CD4-positive, alpha-beta T cell treated with Interleukin-2 at 100 ng/mL for 4 hours (primary cell): ENCODE measurements at places on chromosomes 1 and 21.

GRCh38 chr1:26218906-26219494 is 15.0 kb upstream of the CEP85 start:
- DNase-seq: no peak

- no peak for DNase-seq
Measured at GRCh38 chr1:200877010-200877409, 4.2 kb downstream of the GPR25 start.

- no peak for DNase-seq
Measured at GRCh38 chr1:64934878-64935275, 31.5 kb downstream of the JAK1 start.

- DNase-seq: no peak
Measured at GRCh38 chr1:91647061-91647460, 146.4 kb downstream of the CDC7 start.

GRCh38 chr1:85047472-85048295 is 616 bp downstream of the MCOLN3 start:
- DNase-seq: no peak

- no peak for DNase-seq
Measured at GRCh38 chr21:15050568-15051377, 14.0 kb downstream of the NRIP1 start.

GRCh38 chr1:185644531-185644930 is 89.7 kb upstream of the HMCN1 start:
- DNase-seq: peak; percentile 19

DNA sequence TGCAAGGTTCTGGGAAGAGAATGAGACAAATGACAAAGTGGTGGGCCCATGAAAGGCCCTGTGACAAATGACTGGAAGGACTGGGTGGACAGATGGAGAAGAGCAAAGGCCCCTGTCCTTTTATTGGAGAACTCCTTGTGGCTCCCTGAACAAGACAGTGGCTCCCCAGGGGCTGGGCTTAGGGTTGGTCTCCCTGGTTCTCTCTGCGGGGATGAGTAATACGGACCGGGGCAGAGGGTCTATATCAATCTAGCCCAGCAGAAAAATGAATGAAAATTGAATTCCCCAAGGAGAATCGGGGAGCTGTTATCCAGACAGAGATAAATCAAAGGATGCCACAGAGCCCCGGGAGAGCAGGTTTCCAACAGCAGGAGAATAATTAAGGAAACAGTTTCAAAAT is 5.2 kb upstream of the LHX4 start:
- no peak for DNase-seq

GRCh38 chr1:24193046-24193445 is 6.0 kb upstream of the IFNLR1 start:
- no peak for DNase-seq

GRCh38 chr1:75135573-75136194 is 1.5 kb downstream of the LHX8 start:
- no peak for DNase-seq

DNA sequence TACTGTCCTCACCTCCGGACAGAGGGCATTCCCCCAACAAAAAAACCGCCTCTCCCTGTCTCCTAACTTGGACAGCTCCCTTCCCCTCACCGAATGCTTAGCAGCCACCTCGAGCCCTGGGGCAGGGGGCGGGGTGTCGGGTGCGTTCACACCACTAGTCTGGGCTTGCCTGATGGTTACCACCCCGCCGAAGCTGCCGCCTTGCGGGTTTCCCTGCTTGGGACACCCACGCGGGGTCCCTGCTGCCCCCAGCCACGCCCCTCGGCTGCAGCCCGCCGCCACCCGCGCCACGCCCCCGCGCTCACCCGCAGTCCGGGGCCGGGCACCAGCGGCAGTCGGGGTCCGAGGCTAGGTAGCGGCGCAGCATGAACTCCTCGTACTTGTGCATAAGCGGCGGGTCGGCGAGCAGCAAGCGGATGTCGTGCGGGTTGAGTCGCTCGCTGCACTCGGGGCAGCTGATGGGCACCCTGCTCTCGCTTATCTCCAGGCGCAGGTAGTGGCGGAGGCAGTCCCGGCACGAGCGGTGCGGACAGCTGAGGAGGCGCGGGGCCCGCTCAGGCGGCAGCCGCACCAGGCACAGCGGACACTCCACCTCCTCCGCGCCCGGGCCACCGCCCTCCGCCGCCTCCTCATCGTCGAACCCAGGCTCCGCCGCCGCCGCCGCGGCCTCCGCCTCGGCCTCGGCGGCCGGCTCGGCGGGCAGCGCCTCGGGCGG is 706 bp downstream of the RNF19B start:
- peak; percentile 50 for DNase-seq

GRCh38 chr1:107806902-107807301 is 158.1 kb downstream of the VAV3 start:
- DNase-seq: no peak

GRCh38 chr21:44518686-44519085 is 21.3 kb downstream of the KRTAP10-1 start:
- no peak for DNase-seq

GRCh38 chr1:234324821-234325220 is 48.4 kb upstream of the COA6 start:
- DNase-seq: no peak

- no peak for DNase-seq
Measured at GRCh38 chr1:211210052-211210451, 49.1 kb upstream of the RCOR3 start.

DNA sequence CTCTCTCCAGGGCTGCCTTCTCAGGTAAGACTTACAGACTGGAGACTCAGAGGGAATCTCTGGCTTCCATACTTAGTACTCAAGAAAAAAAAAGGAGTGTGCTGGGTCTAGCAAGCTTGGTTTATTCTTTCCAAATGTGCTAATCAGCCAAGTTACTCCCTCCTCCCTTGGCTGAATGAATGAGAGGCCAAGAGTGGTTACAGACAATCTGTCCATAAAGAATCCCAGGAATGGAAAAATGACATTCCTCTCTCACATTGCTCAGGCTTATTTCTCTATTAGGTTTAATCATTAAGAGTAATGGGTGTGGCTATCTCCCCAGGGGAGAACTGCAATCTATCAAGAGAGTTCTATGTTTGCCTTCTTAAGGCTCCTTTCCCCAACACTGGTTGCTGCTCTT is 547.3 kb upstream of the PLXNA2 start:
- DNase-seq: no peak

- no peak for DNase-seq
Measured at GRCh38 chr1:37068260-37068659, 33.9 kb upstream of the GRIK3 start.

DNA sequence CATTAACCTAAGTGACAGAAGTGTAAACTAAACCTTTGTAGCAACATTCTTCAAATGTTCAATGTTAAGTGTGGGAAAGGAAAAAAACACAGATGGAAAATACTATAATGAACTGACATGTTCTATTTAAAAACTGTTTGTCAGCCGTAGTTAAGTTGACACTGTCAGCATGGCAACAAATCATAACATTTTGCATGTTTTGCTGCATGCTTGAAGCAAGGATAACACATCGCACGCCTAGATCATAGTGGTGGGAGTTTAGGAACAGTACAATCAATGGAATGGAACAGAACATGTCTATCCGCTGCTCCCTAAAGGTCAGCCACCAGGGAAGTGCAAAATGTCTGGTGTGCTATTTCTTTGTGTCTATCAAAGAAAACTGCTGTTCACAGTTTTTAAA is 62.5 kb upstream of the ESRRG start:
- DNase-seq: no peak

GRCh38 chr1:121483961-121484424 is 299.2 kb downstream of the SRGAP2C start:
- DNase-seq: no peak

GRCh38 chr1:32998064-32998463 is 33.5 kb upstream of the RNF19B start:
- DNase-seq: no peak

- DNase-seq: peak; percentile 42
Measured at GRCh38 chr21:45304945-45305344, 17.2 kb upstream of the POFUT2 start.

GRCh38 chr1:166087734-166088571 is 78.8 kb downstream of the FAM78B start:
- DNase-seq: no peak

GRCh38 chr1:173415490-173415889 is 61.6 kb upstream of the PRDX6 start:
- no peak for DNase-seq

- DNase-seq: peak; percentile 39
Measured at GRCh38 chr1:200889571-200889970, 5.1 kb upstream of the INAVA start.

DNA sequence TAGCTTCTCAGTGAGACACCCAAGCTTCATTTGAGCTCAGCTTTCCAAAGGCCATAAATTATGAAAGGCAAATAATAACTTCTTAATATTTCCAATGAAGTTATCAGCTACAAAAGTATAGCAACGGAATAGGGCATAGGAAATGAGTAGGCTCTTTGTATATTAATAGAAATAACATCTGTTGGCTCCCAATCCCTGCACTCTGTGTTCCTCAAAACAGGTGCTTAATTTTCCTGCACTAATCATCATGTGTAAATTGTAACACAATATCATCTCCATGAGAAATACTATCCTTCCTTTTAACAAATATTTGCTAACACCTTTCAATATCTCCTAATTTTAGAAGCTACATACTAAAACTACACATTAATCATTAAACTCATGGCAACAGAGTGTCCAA is 19.2 kb upstream of the IFI44L start:
- no peak for DNase-seq

GRCh38 chr1:175131095-175131494 is 61.5 kb downstream of the KIAA0040 start:
- DNase-seq: no peak

- DNase-seq: no peak
Measured at GRCh38 chr1:15616373-15617172, 685 bp upstream of the DDI2 start.

GRCh38 chr1:192261476-192261875 is 55.3 kb upstream of the RGS21 start:
- no peak for DNase-seq

GRCh38 chr1:83512373-83513193 is 486.3 kb downstream of the TTLL7 start:
- no peak for DNase-seq

DNA sequence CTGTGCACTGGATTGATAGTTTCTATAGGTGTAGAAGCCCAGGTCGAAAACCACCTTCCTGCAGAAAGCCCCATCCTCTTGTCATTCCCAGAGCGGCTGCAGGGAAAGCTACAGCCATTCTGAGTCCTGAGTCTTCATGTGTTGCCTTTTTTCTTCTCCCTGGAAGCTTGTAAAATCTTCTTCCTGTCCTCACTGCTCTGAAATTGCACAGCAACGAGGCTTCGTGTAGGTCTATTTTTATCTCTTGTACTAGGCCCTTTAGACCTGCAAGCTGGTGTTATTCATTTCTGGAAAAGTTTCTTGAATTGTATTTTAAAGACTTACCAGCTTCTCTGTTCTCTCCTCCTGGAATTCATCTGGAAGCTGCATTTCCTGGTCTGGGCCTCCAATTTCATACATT is 44.2 kb upstream of the ETS2 start:
- no peak for DNase-seq

DNA sequence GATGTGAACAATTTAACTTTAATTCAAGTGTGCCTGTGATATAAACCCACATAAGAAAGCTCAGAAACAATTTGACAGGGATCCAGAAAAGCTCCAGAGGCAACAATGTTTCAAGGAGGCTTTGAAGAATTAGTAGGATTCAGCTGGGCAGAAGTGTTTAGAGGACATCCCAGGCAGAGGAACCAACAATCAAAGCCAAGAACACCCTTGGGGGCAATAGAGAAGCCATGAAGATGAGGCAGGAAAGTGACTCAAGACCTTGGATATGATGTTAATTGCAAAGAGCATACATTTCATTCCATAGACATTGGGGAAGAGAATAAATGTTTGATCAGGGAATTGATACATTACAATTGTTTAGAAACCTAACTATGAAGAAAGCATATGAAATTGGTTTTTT is 280.3 kb downstream of the LTN1 start:
- no peak for DNase-seq

DNA sequence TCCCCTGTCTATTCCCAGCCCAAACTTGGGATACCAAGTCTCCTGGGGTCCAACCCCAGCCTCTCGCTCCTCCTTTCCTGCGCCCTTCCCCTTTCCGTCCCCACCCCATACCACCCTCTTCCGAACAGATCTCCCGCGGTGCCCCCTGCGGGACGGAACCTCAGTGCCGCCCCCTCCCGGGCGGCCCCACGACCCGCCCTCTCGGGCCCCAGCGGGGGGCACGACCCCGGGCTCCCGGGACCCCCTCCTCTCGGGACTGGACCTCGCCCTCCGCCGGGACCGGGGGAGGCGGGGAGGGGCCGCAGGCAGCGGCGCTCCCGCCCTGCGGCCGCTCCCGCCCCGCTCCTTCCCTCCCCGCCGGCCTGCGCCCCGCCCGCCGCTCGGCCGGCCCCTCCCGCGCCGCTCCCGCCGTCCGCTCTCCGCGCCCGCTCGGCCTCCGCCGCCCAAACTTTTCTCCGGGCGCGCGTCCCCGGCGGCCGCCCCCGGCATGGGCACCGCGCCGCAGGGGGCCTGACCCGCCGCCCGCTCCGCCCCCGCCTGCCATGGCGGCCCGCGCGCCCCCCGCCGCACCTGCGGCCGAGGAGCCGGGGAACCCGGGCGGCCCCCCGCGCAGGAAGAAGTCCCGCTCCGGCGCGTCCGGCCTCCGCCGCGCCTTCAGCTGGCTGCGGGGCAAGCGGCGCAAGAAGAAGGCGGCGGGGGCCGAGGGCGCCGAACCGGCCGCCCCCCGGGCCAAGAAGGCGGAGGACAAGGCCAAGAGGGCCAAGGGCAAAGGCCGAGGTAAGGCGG is 39.0 kb upstream of the SYNC start:
- no peak for DNase-seq

DNA sequence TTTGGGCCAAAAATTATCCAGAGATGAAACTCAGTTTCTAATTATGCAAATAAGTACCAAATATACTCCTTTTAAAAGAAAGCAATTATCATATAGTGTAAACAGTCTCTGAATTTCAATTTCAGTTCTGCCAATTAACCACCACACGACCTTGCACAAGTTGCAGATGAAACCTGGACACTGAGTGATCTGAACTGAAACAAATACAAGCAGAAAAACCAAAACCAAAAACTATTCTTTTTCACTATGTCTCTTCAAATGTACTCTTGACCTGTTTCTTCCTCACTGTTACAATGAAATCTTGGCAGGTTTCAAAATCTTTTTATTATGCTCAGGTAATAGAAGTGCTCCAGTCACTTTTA is 79.2 kb downstream of the TYW3 start:
- no peak for DNase-seq
